ENCODE measurements at places on chromosomes 6 and 20. TPM values are rescaled to one million over a fixed set of nuclear protein-coding genes. Genes with fewer than 3 reads are reported as not detected.

DNA sequence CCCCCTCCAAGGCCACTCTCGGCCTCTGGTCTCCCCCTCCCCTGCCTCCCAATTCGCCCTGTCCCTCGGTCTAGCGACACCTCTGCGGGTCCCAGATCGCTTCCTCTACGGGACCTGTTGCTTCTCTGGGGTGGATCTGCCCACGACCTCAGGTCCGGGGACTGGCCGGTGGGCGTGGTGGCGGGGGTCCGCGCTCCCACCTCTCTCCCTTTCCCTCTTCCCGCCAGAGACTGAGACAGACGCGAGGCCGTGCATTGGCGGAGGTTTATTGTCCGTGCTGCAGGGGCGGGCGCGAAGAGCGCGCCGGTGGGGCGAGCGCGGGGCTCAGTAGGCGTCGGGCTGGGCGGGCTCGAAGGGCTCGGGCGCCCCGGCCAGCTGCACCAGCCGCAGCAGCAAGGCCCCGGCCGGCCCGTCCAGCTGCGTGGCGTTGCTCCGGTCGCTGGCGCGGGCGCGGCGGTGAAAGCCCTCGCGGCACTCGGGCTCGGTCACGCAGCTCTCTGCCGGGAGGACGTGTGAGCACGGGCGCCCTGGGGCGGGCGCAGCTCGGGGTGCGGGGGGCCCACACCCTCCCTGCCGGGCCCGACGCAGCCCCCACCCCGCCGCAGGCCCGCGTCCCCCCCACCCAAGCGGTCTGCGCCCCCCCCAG lies 2.1 kb downstream of the AVP start:
- no peak for DNase-seq
- no peak overlapping the region for H3K4me3 ChIP-seq
- no peak overlapping the region for H3K27ac ChIP-seq
- peaks cover 57% of the 10 kb centered on the region for H3K27me3 ChIP-seq
- H3K36me3 ChIP-seq = peaks cover 5% of the 10 kb centered on the region
- peaks cover 17% of the 10 kb centered on the region for H3K4me1 ChIP-seq

- no peak for DNase-seq
- H3K4me1 ChIP-seq = peaks cover 26% of the 10 kb centered on the region
- no peak overlapping the region for H3K27ac ChIP-seq
- no peak overlapping the region for H3K4me3 ChIP-seq
Observed at GRCh38 chr6:21436625-21437024, 156.9 kb upstream of the SOX4 start.

DNA sequence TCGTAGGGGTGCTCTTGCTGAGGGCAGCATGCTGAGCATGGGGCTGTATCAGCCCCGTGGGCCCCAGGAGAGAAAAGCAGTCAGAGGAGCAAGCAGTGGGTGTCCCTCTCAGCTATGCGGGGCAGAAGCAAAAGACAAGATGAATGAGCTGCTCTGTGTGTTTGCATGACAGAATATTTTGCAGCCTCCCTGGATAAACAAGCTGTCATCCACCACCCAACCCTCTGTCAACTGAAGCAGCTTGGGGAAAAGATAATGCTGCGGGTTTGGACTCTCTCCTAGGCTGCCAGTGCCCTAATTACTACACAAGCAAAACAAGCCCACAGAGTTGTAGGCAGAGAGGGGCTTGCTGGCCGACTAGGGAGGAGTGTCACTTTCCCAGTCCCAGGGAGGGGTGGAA lies 82.3 kb upstream of the PTPRT start:
- no peaks in the 10 kb centered on the region for H3K27me3 ChIP-seq
- H3K36me3 ChIP-seq = no peaks in the 10 kb centered on the region
- H3K4me3 ChIP-seq = no peak overlapping the region
- no peak overlapping the region for H3K27ac ChIP-seq
- no peak for DNase-seq

GRCh38 chr6:125839471-125839870 lies 48.7 kb downstream of the NCOA7 start:
- no peak for DNase-seq
- H3K4me1 ChIP-seq = peaks cover 6% of the 10 kb centered on the region
- H3K27ac ChIP-seq = no peak overlapping the region
- H3K36me3 ChIP-seq = peaks cover 15% of the 10 kb centered on the region
- no peak overlapping the region for H3K4me3 ChIP-seq

DNA sequence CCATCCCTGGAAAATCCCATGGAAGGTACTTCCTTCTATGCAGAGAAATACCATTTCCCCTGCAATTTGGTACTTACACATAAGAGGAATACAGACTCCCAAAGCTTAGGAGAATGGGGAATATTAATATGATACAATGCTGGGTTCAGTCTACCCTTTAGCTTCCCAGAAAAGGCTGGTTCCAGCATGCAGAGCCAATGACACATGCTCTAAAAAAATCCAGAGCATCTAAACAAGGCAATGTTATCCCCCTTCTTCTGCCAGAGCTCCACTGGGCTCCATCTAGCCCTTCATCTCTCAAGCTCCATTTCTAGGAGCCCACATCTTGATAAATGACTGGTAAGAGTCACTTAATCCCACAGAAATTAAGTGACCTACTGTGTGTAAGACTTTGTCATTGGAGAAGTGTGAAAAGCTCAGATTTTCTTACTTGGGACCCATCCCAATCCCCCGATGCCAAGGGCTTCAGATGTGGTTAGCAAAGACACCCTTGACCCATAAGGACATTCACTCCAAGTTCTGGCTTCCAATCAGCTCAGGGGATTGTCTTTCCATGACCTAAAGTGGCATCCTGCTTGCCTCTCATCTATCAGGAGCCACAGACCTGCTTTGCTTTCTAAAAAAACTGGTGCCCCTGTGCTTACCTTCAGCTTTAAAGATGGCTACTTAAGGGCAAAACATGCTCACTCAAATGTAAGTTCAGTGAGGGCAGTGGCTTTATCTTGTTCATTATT lies 137.5 kb downstream of the UNC5CL start:
- no peak for DNase-seq
- no peaks in the 10 kb centered on the region for H3K36me3 ChIP-seq
- H3K27ac ChIP-seq = no peak overlapping the region
- no peaks in the 10 kb centered on the region for H3K4me1 ChIP-seq
- peaks cover 10% of the 10 kb centered on the region for H3K27me3 ChIP-seq

Gene MLN
- not detected for total RNA-seq

Gene NHLRC1
- total RNA-seq = 0.15 TPM
